ENCODE measurements at places on chromosomes 11 and 22. TPM values are rescaled to one million over a fixed set of nuclear protein-coding genes. Genes with fewer than 3 reads are reported as not detected.

CRACR2B gene
- total RNA-seq, result 11.6 TPM

PANX2 gene
- total RNA-seq, result 0.88 TPM

LDLRAD3 gene
- 35.6 TPM for total RNA-seq

TMA7B gene
- total RNA-seq, result not detected

PGA5 gene
- not detected for total RNA-seq

NCF4 gene
- not detected for total RNA-seq

SEC14L6 gene
- total RNA-seq, result 2.4 TPM

DNA sequence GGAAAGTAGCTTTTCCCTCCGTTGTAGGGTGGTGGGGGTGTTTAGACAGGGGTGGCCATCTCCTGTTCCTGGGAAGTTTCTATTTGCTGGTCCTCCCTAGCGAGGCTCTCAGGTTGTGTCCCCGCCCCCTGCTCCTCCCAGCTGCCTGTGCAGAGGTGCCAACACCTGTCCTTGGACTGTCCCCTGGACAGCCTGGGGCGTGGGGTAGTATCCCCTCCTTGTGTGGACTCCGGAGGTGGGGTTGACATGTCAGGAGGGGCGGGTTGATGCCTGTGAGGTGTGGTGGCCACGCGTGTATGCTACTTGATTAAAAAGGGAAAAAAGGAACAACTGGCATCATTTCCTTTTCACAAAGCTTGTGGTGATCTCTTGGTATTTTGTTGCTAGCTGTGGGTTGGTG, 14.3 kb upstream of the RANBP1 start:
- DNase-seq, result no peak

DNA sequence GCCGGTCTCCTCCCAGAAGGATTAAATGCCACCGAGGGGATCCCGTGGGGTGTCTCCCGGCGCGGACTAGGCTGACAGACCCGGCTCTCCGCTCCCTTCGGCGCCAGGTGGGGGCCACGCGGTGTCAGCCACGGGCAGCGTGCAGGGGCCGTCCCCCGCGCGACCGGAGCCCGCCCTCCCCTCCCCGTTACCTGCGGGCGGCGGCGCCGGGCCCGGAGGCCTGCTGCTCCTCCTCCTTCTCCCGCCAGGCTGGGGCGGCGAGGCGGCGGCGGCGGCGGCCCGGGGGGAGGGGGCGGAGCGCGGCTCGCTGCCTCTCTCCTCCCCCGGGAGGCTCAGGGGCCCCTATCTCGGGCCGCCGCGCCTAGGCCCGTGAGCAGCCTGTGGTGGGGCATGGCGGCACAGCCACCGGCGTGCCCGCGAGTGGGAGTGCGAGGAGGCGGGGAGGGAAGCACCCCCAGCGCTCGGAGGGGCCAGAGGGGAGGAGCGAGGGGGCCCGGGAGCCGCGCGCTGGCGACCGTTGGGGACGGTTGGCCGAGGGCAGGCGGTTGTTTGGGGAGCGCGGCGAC, 450 bp downstream of the ZBTB44 start:
- peak; percentile 81 for DNase-seq

- no peak for DNase-seq
Observed at GRCh38 chr11:44737245-44738085, 10.7 kb downstream of the TSPAN18 start.

DNA sequence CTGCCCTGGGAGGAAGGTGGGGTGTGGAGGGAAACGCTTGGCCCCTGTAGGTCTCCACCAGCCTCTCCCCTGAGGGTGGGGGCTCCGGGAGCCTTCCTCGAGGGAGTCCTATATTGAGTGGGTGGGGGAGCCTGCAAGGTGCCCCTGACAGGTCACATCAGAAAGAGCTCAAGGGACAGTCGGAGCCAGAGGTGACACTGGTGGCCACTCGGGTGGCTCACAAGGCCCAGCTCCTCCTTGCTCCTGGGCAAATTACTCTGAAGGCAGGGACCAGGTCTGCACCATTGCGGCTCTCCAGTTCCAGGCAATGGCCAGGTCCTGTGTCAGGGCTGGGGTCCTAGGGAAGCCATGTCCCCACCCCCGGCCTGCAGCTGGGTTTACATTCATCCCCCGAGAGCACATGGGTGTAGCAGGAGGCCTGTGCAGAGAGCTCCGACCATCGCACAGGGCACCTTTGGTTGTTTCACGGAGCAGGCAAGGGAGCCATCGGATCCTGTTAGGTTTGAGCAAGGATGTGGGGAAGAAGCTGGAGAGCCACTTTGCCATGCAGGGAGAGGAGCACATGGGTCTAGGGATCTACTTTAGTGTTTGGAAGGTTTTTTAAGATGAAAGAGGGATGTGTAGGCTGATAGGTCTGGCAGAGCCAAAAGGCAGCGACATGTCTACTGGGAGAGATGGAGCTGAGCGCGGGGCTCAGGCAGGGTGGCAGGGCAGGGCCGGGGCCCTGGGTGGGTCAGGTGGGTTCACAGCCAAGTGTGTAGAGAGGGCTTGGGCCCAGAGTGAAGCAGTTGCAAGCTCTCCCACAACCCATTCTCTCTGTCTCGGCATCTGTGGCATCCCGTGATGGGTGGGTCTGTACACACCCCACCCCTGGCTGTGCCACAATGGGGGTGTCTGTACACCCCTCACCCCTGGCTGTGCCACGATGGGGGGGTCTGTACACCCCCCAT, 14.8 kb downstream of the CCND1 start:
- DNase-seq, result no peak

DNA sequence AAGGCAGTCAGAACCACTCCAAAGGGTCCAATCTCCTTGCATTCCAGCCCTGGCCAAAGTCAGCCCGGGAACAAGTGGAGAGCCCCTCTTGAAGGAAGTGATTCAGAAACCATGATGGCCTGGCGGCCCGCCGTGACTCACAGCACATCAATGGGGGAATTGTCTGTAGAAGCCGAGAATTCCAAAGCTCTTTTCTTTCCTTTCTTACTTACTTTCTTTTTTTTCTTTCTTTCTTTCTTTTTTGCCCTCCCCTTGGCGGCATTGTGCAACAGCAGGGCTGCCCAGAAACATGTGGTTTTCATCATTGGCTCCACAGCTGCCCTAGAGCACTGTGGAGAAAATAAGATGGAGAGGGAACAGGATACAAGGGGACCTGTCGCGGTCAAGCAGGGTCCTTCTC, 140.2 kb upstream of the TIMP3 start:
- DNase-seq, result no peak

DNA sequence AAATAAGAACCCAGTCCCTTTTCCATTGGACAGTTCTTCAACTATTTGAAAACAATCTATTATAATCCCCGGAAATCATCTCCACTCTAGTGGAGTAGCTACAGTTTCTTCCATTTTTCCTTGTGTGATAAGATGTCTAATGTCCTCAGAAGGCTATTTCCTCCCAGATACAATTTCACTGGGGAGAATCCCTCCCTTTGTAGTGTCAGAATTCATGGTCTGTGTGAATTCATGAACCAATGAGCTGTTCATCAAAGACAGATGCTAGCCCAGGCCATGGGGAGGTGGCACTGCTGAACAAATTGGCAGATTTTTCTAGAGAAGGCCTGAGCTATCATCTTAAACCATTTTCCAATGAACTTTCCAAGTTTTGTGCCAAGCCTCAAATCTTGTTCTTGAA, 45.4 kb downstream of the MPPED2 start:
- DNase-seq, result no peak

DNA sequence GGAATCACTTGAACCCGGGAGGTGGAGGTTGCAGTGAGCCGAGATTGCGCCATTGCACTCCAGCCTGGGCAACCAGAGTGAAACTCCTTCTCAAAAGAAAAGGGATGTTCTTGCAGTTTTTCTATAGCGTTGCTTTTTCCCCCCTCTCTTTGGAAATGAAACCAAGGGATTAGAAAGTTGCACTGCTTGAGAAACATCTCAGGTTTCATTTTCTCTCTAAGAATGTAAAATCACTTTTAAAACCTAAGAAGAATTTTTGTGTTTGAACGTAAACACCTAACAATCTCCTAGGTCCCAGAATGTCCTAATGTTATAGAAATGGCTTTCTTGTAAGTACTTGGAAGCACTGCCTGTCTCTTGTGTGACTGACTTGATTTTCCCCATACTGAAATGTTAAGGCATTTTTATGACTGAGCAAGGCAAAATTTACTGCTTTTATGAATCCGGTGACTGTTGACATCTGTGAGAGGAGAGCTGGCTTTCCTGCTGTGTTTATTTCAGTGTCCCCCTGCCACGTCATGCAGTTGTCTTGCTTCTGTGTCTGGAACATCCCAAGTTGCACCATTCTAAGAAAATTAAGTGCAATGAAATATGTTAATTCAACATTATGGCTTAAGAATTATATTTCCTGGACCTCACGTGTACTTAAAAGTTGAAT, 37.7 kb downstream of the NF2 start:
- no peak for DNase-seq

- no peak for DNase-seq
Observed at GRCh38 chr11:65432686-65433582, 10.3 kb downstream of the NEAT1 start.

DNA sequence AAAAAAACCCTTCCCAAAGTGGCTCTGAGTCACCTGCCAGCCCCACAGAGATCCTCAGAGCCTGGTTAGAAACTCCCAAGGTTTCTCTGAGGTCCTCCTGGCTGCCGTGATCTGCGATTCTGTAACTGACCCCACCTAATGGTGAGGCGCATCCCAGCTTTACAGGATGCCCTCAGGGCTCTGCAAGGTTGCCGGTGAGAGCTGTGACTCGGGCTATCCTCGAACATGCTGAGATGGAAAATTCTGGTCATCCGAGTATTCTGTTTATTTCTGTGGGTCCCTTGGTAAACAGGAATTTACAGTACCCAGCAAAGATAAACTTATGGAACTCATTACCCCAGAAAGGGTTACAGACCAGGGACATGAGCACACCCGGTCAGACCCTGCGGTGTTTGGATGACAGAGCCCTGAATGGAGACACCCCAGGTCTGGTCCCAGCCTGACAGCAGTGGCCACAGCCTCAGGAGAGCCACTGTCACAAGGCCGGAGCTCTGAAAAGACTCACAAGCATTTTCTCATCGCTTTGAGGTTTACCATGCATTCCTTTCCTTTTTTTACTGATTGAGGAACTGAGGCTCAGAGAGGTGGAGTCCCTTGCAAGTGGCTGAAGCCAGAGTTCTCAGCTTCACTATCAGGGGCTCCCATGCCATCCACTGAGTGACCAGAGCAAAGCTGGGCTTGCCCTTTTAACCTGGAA, 22.2 kb downstream of the LIF start:
- DNase-seq, result no peak

GRCh38 chr11:43738600-43739409, 58.3 kb downstream of the HSD17B12 start:
- peak; percentile 25 for DNase-seq

DNA sequence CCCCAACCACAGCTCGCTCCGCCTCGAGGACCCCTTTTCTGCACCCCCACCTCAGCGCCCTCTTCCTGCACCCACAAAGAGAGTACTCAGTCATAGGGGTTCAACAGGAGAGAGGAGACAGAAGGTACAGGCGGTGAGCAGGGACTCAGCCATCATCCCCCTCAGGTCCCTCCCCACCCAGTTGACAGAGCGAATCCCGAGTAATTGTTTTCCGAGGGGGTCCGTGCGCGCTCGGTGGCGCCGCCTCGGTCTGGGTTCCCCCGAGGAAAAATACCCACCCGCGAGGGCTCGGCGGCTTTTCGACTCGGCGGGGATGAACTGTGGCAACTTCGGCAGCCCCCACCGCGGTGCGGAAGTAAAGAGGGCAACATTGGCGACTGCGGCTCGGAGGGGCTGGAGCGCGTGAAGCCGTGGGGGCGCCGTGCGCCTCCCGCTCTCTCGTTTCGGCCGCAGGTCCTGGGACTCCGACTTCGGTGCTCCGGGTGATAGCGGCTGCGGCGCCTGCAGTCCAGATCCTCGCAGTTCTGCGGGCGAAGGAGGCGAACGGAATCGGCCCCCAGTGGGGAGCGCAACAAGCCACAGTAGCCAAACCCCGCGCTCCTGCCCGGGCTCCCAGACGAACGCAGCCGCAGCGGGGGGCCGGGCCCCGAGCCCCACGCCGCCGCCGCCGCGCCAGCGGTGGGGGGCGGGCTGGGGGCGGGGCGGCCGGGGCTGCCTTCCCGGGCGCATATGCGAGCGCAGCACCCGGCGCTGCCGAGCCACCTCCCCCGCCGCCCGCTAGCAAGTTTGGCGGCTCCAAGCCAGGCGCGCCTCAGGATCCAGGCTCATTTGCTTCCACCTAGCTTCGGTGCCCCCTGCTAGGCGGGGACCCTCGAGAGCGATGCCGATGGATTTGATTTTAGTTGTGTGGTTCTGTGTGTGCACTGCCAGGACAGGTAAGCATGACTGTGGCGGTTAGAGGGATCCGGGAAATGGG, at the start of gene NELL1:
TSS of gene NELL1 (plus strand) at position 743 of the 976 bp plus-strand sequence.
- peak; percentile 75 for DNase-seq

DNA sequence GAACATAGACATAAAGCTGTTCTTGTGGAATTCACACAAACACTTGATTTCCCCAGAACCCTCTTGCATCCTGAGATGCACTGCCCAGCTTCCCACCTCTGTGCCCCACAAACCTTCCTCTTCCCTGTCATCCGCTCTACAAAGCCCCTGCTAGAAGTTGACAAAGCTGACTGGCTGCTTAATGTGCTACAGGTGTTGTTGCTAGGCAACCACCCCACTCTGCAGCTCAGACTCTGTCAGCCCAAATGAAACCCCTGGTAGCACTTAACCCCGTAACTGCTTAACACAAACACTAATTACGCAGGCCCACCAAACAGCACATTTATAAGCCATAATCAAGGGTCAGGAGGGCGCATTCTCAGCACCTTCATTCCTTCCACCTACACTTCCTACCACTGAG, 172.0 kb upstream of the CADM1 start:
- DNase-seq, result peak; percentile 79

DNA sequence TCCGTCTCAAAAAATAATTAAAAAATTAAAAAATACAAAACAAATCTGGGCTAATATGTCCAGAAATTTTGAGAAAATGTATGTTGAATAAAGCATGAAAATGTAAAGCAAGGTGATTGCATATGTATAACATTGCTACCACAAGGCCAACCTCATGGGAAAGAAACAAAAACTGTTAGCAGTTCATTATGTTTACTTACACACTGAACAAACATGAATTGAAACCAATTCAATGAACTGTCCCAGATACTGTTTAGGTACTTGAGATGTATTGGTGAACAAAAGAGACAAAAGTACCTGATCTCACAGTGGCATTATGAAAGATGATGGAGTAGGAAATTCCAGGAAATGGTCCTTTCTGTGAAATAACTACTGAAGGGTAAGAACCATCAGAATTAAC, 43.8 kb upstream of the IGLL5 start:
- DNase-seq, result no peak

DNA sequence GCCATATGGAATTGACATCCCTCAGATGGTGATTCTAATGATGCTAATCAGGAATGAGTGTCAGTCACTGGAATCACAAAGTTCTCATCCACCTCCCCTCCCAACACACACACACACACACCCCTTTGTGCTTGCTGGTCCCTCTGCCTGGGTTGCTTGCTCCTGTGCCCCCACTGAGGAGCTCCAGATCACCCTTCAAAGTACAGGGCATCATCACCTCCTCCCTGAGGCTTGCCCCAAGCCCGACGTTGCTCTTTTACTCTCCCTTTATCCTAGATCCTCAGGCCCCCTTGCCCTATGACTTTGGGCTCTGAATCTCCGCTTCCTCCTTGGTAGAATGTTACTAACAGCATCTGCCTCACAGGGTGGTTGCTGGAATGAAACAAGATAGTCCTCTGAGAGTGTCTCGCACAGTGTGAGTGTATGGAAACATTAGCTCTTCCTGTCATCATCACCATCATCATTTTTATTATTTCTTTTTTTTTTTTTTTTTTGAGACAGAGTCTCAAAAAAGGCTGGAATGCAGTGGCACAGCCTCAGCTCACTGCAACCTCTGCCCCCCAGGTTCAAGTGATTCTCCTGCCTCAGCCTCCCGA, 3.4 kb downstream of the TOM1 start:
- DNase-seq, result no peak

Data from neural progenitor cell (in vitro differentiated cells).